ENCODE measurements at places on chromosomes 6 and 20.

- no peak for DNase-seq
These were observed 76.7 kb upstream of the CARMIL1 start for GRCh38 chr6:25202504-25202903.

DNA sequence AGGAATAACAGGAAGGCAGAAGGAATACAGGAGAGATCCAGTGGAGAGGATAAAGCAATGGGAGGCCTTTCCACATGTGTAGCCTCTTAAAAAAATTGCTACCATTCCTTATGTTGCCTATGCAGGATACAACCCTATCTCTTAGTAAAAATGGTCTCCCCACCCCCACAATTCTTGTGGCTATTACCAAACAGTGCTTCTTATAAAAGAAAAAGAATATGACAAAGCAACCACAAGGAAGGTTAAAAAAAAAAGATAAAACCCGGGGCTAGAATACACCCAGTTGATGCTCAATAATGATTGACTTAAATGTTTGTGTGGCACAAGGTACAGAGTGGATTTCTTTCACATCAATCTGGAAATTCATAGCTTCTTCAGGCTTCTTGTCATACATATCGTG, 250.9 kb downstream of the HIVEP2 start:
- DNase-seq = no peak

DNA sequence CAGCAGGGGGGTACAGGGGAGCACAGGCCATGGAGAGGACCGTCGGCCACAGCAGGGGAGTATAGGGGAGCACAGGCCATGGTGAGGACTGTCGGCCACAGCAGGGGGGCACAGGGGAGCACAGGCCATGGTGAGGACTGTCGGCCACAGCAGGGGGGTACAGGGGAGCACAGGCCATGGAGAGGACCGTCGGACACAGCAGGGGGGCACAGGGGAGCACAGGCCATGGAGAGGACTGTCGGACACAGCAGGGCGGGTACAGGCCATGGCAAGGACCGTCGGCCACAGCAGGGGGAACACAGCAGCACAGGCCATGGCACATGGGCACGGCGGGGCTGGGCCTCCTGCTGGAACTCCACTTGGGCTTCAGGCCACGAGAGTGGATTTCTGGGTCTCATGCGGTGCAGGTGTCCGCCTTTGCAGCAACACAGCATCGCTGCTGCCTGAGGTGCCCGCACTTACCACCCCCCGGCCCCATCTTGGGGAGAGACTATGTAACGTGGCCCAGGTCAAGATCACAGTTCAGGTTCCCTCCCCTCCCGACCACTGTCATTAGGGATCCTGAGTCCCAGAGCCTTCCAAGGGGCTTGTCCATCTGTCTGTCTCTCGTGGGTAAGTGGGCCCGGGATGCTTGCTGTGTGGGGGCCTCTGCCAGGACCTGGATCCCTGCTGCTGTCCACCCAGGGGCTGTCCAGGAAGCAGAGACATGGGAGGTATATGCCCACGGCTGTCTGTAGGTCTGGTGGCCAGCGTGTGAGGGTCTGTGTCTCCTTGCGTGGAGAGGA, 2.5 kb downstream of the NPBWR2 start:
- no peak for DNase-seq

DNA sequence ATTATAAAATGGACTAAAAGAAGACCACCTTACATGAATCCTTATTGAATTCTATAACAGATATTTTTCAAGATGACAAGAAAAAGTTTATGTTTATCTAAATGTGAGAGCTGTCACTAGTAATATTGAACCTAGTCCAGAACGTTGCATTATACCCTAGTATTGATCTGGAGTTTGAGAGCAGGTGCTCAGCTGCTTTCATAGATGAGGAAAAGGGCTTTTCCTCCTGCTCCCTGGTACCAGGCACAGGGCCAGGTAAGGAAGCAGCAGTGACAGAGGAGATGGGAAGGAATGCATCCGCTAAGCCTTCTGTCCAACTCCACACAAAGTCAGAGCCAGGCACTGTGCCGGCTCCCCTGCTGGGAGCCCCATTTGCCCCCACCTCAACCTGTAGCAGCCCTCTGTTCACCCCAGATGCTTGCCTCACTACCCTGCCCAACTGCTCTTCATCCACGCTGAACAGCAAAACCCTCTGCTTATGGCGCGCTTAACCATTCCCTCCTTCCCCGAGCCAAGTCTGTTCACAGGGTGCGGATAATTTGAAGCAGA, 393.1 kb downstream of the FRK start:
- no peak for DNase-seq

GRCh38 chr6:71395731-71396409, 107.3 kb downstream of the OGFRL1 start:
- DNase-seq = no peak

DNA sequence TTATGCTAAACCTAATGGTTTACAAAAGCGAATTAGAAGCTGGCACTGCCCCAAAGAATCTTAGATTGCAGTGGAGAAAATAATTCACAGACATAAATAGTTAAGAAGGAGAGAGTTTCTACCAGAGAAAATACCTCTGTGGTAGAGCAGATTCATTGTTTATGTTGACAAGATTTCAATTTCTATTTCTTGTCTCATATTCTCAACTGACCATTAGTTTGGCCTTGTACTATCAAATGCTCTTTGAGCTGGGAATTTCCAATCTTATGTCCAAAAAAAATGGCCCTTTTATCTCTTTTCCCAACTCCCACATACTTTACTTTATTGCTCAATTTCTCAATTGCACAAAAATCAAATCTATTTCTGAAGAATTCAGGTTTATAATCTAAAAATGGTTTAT, 804.1 kb upstream of the CITED2 start:
- no peak for DNase-seq

DNA sequence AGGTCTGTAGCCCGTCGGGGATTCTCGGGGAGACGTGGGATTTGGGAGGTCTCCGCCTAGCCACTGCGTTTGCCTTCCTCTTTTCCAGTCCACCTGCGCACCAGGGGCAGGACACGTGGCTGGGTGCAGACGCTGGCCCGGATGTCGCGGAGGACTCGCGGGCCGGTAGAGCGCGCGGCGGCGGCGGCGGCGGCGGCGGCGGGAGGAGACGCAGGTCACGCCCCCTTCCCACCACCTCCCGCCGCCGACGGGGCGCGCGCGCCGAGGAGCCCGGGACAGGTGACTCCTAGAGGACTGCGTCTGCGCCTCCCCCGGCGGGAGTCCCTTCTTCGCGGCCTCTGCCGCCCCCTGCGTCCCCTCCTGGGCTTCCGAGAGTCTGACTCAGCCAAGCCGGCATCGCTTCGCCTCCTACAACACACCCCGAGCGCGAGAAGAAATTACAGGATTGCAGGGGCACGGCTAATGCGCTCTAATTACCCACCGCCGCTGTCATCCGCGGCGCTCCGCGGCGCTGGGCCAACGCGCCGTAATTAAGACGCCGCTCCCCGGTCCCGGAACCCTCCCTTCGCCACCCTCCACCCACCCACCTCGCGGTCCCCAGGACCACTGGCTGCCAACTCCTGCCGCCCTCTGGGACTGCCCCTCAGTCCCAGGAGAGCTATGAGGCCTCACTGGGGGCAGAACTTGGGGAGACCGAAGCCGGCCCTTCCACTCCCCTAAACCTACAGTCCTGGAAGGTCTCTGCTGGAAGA, 124.5 kb downstream of the MRPL14 start:
- DNase-seq = peak; percentile 77

GRCh38 chr20:34541264-34541901, 17.1 kb upstream of the MAP1LC3A start:
- no peak for DNase-seq

- DNase-seq = no peak
These were observed 9.1 kb downstream of the FAM83D start for GRCh38 chr20:38935285-38935684.

GRCh38 chr20:3172126-3172932, 1.0 kb downstream of the LZTS3 start:
- DNase-seq = no peak

DNA sequence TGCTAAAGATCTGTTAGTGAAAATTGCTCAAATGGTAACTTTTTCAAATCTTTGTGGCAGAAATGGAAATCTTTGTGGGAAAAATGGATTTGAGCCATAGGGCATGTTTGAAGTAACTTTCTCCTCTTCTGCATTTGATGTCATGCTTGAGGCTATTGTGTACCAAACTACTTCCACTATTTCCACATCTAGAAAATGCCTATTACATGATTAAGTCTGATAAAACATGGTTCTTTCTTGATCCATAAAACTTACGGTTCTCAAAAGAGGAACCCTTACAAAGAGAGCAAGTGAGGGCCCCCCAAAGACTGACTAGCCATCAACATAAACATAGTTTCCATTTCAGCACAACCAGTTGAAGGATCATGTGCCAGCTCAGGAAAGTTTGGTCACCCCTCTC, 150.6 kb downstream of the NFATC2 start:
- DNase-seq = no peak

DNA sequence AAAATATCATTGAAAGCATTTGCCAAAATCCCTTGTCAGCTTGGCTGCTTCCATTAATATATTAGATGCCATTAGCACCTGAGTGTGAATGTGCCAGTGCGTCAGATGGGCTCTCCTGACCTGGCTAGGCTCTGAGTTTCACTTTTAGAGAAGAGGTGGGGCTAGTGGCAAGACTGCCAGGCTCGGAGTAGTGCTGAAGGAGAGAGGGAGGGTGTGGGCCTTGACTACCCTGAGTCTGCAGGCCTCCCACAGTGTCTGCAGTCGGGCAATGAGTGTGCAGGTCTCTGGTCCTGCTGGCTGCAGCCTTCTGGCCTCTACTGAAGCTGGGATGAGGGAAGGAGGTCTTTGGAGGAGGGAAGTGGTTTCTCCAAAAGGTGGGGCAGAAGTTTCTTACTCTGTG, 34.6 kb upstream of the PNPLA1 start:
- DNase-seq = no peak

DNA sequence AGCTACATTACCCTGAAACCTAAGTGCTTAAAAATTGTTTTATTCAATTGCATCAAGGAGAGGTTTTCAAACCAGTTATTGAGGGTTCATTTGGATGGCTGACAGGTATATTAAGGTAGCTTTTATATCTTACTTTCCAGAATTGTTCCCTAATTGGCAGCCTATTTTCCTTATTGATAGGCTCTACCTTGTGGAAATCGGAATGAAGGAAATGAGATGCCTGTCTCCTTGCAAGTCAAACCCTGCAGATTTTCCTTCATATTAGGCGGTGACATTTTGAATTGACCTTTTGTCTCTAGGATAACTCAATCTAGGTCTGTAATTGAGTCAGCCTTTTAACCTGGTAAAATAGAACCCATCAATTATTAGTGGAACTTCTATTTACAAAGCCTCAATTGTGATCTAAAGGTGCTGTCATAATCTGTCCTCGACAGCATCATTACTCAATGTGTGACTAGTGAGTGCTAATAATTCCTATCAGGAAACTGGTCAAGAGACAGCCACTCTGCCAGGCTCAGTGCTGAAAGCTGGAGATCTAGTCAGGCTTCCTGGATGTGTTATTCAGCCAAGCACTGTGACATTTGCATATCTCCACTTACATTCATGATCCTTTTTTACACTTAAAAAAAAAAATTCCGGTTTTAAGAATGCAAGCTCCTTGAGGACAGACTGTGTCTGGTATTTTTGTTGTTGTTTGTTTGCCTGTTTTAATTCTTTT, 20.1 kb downstream of the OPRM1 start:
- DNase-seq = no peak

DNA sequence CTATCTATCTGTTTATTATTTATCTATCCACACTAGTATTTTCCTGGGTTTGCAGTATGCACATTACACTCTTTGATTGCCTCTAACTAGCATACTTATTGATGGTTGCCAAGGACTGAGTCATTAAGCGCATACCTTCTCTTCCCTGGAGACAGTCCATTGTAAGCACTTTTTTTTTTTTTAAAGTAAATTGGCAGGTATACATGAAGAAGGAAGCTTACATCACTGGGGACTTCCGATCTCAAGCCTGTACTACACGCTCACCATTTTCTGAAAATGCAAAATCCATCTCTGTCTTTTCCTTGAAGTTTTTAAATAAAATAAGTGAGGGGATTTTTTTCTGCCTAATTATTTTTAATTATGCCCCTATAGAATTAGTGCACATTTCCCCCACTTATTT, 63.5 kb downstream of the HMGN3 start:
- no peak for DNase-seq

DNA sequence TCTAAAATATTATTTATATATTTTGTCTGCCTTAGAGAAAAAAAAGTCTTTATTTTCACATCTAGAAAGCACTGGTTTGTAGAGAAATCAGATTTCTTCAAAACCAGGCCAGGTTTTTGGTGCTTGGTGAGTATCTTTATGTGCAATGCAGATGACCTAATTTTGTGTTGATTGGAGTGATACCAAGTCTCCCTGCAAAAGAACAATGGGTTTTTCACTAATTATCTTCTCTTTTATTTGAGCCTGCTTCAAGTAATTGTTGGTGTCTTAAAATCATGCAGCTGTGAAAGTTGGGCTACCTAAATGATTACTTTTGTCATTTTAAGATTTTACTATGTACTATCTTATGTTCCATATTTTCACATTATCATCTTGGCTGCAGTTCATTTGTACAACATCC, 874.7 kb downstream of the TFAP2A start:
- no peak for DNase-seq

- no peak for DNase-seq
These were observed 57.1 kb downstream of the UST start for GRCh38 chr6:148803979-148804378.

DNA sequence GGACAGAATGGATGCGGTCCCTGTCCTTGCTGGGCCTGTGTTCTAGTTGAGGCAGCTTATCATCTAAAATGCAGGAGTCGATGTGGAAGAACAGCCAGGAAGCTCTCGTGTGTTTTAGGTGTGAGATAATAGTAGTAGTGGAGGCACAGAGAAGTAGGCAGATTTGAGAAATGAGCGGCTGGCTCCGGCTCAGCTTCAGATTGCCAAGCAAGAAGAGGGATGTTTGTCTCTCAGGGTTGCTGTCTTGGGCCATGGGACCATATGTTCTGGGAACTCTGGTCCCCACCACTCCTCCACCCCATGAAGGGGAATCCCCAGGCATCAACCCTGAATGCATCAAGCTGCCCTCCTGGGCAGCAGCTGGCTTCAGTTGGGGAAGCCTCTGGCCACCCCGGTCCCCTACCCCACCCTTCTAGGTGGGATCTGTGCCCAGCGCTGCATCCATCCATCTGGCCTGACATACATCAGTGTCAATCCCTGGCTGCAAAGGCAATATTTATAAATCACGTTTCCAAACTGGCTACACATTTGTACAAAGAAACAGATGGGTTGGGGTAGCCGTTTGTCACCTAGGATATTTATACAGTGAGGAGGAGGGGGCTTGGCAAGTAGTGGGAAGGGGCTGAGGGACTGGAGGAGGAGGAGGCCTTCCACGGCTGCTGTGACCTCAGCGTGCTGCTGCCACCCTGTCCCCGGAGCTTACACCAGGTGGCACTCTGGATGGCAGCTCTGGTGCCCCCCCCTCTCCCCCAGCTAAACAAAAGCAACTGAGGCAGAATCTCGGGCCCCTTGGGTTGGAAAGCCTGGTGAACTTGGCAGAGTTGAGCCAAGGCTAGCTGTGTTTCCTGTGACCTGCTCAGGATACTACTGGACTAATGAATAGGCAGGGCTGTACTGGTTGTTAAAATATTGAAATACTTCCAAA, 64.4 kb downstream of the CD40 start:
- DNase-seq = no peak

DNA sequence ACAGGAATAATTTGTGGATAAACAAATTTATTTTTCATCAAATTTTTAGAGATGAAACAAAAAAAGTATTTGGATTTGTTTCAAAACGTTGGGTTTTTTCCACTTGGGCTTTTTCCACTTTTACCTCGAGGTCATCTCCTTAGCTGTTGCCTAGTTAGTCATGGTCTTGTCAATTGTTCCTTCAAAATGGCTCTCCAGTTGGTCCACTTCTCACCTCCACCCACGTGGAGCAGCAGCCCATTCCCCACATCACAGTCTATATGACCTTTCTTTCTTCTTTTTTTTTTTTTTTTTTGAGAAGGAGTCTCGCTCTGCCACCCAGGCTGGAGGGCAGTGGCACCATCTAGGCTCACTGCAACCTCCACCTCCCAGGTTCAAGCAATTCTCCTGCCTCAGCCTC, 6.7 kb upstream of the SLC4A11 start:
- DNase-seq = no peak

Measured in stimulated activated CD8-positive, alpha-beta memory T cell treated with anti-CD3 and anti-CD28 coated beads, Interleukin-4, amount 100 ng/mL, for 48 hours (primary cell).